Stimulated activated CD4-positive, alpha-beta T cell treated with anti-CD3 and anti-CD28 coated beads, Interleukin-1b, Interleukin-23, amount 100 ng/mL, for 24 hours (primary cell): ENCODE measurements at places on chromosomes 4 and X.

GRCh38 chr4:57403591-57403990 is 293.4 kb upstream of the IGFBP7 start:
- no peak for DNase-seq

DNA sequence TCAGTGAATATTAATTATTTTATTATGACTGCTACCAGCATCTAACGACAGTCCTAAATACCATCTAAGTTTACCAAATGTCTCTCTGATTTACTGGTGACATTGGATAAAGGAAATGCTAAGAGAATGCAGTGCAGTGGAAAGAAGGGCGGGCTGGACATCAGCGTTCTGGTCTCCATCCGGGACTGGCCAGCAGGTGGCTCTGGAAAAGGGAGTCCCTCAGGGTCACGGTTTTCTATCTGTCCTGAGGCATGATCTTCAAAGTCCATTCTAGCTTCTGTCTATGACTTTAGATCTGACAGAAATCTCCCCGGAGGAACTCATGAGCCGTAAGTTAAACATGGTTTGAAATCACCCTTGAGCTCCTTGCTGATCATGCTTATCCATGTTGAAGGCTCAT is 3.3 kb downstream of the TRIM2 start:
- no peak for DNase-seq

GRCh38 chrX:72169008-72169728 is 12.4 kb upstream of the PIN4 start:
- DNase-seq: no peak

GRCh38 chrX:118588715-118589114 is 93.1 kb downstream of the DOCK11 start:
- DNase-seq: no peak

- DNase-seq: no peak
Observed at GRCh38 chrX:74383611-74384010, 37.7 kb upstream of the SLC16A2 start.

DNA sequence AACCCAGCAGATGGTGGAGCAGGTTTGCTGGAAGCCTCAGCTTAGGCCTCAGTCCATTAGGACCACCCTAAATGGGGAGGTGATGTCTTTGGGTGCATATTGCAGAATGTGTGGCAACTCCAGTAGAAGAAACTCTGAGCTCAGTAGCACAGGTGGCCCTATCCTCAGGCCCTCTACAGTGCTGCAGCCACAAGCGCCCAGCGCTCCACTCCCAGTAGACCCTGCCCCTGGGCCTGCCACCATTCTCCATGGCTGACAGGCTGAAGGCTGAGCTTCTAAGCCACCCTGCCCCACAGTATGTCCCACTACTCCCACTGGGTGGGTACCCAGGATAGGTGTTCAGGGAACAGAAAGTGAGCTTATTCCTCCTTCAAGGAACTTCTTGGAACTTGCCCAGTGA is 162.8 kb upstream of the MAMLD1 start:
- no peak for DNase-seq

- DNase-seq: no peak
Observed at GRCh38 chr4:176002007-176002613, 63.5 kb upstream of the WDR17 start.

DNA sequence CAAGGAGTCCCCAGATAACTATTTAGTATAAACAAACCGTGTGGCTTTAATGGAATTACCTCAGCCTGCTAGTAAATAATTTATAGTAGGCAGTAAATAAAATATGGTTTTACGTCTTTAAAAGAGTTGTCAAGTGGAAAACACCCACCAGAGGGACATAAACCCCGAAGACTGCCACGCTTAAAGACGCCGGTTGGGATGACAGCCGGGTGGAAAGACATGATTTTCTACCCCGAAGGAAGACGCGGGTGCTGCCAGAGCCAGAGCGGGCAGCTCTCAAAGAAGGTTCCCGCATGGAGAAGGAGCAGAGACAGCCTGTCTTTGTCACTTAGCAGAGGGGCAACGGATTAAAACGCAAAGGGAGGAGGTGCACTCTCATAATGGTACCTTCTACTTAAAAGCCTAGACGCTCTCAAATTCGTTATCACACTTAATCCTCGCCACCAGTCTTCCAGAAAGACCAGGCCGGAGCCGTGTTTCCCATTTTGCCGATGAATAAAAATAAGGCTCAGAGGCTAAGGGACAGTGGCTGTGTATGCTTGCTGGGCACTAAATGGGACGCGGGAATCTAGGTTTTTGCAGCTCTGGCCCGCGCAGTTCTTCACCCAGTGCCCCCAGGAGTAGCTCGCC is 140.5 kb upstream of the ZIC3 start:
- DNase-seq: no peak

DNA sequence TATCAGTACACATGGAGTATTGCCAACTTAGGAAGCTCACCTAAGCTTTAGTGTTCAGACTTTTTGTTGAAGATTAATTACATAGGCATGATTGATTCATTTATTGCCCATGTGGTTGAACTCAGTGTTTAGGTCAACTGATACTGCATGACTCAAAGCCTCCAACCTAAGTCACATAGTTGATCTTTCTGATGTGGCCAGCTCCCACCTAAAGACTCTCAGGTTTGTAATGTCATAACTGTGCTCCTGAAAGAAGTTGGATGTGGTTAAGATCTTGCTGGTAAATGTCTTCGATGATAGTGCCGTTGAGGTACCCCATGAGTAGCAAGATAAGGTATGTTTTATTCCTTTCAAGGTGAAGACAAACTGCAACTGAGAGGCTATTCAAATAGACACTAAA is 192.5 kb downstream of the EDA start:
- no peak for DNase-seq

GRCh38 chr4:150578745-150579501 is 3.0 kb upstream of the MAB21L2 start:
- no peak for DNase-seq

DNA sequence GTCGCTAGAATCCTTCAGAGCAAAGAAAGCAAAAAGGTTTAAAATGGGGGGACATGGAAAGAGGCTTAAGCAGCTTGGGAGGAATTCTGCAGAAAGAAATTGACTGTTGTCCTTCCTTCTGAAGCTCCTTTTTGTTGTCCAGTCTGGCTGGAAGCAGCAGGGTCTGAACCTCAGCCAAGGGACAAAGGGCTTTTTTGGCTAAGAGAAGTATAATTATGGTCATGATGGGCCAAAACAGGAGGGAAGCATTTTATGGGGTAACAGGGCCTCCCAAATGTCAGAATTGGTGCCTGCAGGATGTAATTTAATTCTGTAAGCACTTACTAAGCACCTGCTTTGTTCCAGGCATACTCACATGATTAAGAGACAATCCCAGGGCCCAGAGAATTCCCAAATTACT is 74.2 kb upstream of the CPEB2 start:
- no peak for DNase-seq
